Liver (tissue), 10 donors: ENCODE measurements at places on chromosomes 16 and 17.
A peak's percentile ranks its signal among the peaks of the same experiment; 100 is the strongest.

GRCh38 chr16:5678371-5678770 is 580.8 kb upstream of the EEF2KMT start:
- H3K4me1 ChIP-seq, result no peaks in the 10 kb centered on the region
- H3K27ac ChIP-seq, result no peak overlapping the region

GRCh38 chr16:85639529-85640253 is 26.6 kb downstream of the GSE1 start:
- DNase-seq, result no peak
- no peak overlapping the region for H3K27ac ChIP-seq
- peaks cover 42% of the 10 kb centered on the region for H3K4me1 ChIP-seq
- H3K36me3 ChIP-seq, result no peaks in the 10 kb centered on the region
- no peak overlapping the region for H3K4me3 ChIP-seq

DNA sequence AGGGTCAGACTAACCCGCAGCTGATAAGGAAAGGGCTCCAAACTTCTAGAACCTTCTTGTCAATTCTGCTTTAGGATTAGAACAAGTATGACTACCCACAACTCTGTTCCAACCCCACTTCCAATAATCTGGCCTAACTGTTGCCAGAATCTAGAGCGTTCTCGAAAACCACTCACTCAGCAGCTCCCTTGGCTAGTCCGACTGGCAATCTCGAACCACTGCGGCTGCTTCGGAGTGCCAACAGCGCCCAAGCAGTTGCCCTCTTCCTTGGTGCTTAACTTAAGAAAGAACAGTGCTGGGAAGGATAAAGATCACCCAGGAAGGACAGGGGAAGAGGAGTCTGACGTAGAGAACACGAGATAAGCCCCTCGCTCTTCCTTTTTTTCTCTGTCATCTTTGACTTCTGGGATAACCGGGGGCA is 818 bp downstream of the DNAJC7 start:
- no peaks in the 10 kb centered on the region for H3K27me3 ChIP-seq
- H3K4me3 ChIP-seq, result peak overlapping the region; percentile 77
- no peak for DNase-seq
- no peaks in the 10 kb centered on the region for H3K4me1 ChIP-seq

DNA sequence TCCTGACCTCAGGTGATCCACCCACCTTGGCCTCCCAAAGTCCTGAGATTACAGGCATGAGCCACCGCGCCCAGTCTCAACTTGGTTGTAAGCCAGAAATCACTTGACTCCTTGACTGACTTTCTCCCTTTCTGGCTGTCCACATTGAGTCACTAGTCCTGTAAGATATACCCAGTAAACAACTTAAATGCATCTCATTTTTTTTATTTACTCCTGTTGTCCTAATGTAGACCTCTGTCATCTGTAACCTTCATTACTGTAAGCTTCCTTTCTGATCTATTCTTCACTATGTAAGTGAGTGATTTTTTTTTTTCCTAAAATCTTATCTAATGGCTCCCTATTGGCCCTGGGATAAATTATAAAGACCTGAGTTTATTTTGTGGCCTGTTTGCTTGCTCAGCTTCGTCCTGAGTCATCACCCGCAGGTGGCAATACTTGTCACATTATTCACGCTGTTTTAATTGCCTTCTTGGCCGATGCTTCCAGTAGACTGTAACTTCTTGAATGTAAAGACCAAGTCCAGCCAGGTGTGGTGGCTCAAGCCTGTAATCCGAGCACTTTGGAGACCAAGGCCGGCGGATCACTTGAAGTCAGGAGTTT is 41.0 kb downstream of the PAFAH1B1 start:
- DNase-seq, result no peak
- H3K27me3 ChIP-seq, result no peaks in the 10 kb centered on the region
- no peak overlapping the region for H3K4me3 ChIP-seq
- no peaks in the 10 kb centered on the region for H3K4me1 ChIP-seq
- H3K27ac ChIP-seq, result no peak overlapping the region

DNA sequence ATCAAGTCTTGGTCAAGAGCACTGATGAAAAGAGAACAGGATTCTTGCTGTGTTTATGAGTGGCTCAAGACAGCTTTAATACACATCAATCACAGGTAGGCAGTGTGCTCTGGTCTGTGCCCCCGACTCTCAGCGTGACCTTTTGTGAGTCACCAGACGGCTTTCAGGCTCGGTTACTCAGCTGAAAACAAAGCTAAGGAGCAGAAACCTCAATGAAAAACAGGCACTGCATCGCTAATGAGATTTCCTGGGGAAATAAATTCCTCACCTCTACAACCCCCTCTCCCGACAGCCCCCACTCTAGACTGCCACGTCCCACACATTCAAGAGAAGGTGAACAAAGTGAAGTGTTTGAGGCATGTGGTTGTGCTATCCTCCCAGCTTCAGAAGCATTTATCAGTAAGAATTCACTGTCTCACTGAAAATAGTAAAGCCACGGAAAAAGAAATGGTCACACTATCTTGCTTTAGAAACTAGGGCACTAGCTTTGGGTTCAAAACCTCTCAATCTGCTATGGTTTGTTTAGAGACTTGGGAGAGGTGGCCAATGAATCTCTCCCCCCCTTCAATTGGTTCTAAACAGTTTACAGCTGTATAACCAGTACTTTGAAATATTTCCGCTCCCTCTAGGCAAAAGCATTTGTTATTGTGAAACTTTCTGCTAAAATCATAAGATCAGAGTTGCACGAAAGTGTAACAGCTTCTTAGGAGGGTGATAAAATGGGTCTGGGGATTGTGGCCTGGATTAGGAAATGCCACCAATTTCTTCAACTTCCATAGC is 199.5 kb upstream of the PMFBP1 start:
- H3K4me3 ChIP-seq, result no peak overlapping the region
- DNase-seq, result no peak
- no peaks in the 10 kb centered on the region for H3K27me3 ChIP-seq
- H3K27ac ChIP-seq, result no peak overlapping the region

GRCh38 chr16:89738538-89739317 is 17.4 kb downstream of the ZNF276 start:
- no peak overlapping the region for H3K4me3 ChIP-seq
- H3K27ac ChIP-seq, result no peak overlapping the region
- no peaks in the 10 kb centered on the region for H3K4me1 ChIP-seq
- no peaks in the 10 kb centered on the region for H3K27me3 ChIP-seq

- H3K4me3 ChIP-seq, result no peak overlapping the region
- H3K4me1 ChIP-seq, result no peaks in the 10 kb centered on the region
- H3K27me3 ChIP-seq, result no peaks in the 10 kb centered on the region
- no peaks in the 10 kb centered on the region for H3K36me3 ChIP-seq
- H3K27ac ChIP-seq, result no peak overlapping the region
These were observed 141.6 kb downstream of the CDRT15L2 start for GRCh38 chr17:20721171-20721570.

- H3K36me3 ChIP-seq, result no peaks in the 10 kb centered on the region
- DNase-seq, result peak; percentile 47
- no peaks in the 10 kb centered on the region for H3K27me3 ChIP-seq
- peak overlapping the region; percentile 43 for H3K4me3 ChIP-seq
- peaks cover 25% of the 10 kb centered on the region for H3K4me1 ChIP-seq
- peak overlapping the region; percentile 5 for H3K27ac ChIP-seq
These were observed 1.0 kb downstream of the ST3GAL2 start for GRCh38 chr16:70437582-70438557.

GRCh38 chr16:88920618-88921590 is 54.4 kb upstream of the PABPN1L start:
- H3K4me1 ChIP-seq, result no peaks in the 10 kb centered on the region
- no peaks in the 10 kb centered on the region for H3K27me3 ChIP-seq
- no peak overlapping the region for H3K4me3 ChIP-seq
- no peaks in the 10 kb centered on the region for H3K36me3 ChIP-seq

- H3K27ac ChIP-seq, result no peak within 1 kb of the TSS
- H3K27me3 ChIP-seq, result no peaks in the 10 kb centered on the region
- peak; percentile 64 for DNase-seq
These were observed at the start of gene PRR29 for GRCh38 chr17:63998050-63998720. PRR29 (plus strand) TSS chr17:63998351; CDS start chr17:63998365, 14 bp downstream.

GRCh38 chr16:85978291-85978775 is 79.4 kb downstream of the IRF8 start:
- H3K27ac ChIP-seq, result no peak overlapping the region
- DNase-seq, result no peak
- no peaks in the 10 kb centered on the region for H3K36me3 ChIP-seq
- H3K27me3 ChIP-seq, result no peaks in the 10 kb centered on the region
- H3K4me1 ChIP-seq, result peaks cover 17% of the 10 kb centered on the region
- H3K4me3 ChIP-seq, result no peak overlapping the region

DNA sequence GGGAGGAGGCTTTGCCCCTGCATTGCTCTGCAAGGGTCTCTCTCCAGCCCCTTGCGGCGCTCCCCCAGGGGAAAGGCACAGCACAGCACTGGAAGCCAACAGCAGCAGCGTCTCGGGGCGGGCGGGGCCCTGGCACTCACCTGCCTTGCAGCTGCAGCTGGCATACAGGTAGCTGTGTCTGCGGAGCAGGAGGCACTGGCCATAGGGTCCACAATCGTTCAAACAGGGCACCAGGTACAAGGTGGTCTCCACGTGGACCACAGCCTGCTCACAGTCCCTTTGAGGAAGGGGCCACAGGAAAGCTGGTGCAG is 4.2 kb upstream of the MRPL28 start:
- no peak overlapping the region for H3K4me3 ChIP-seq
- no peaks in the 10 kb centered on the region for H3K27me3 ChIP-seq
- H3K27ac ChIP-seq, result no peak overlapping the region
- no peak for DNase-seq

DNA sequence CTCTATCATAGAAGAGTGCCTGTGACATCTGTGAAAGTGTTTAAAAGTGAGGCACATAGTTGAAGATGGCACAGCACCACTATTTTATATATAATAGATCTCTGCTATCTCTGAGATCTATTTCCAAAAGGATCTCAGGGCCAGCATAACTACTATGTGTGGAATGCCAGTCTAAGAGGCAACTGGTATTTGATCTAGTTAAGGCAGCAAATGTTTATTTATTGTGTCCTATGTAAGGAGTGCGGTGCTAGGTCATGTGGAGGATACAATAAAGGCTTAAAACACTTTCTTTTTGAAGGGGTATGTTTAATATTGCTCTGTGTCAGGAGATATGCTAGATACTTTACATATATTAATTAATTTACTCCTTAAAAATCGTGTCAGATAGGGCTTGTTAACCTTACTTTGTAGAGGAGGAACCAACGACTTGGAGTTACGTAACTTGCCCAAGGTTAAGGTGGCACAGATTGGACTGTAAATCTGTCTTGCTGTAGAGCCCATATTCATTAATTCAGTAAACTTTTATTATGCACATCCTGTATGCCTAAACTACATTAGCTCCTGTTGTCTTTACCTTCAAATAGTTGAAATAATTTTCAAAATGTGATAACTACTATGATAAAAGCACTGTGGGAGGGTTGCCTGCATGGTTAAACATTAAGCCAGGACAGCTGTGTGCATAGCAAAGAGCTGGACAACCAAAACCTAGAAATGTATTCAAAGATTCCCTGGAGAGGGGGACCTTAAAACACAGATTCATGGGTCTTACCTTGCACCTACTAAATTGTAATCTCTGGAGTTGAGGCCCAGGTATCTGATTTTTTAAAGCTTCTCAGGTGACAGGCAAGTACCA is 83.3 kb downstream of the NLK start:
- DNase-seq, result no peak
- H3K4me3 ChIP-seq, result no peak overlapping the region

- peaks cover 8% of the 10 kb centered on the region for H3K36me3 ChIP-seq
- DNase-seq, result no peak
- H3K4me1 ChIP-seq, result no peaks in the 10 kb centered on the region
- H3K4me3 ChIP-seq, result no peak overlapping the region
- H3K27me3 ChIP-seq, result no peaks in the 10 kb centered on the region
These were observed 17.8 kb upstream of the ITGAE start for GRCh38 chr17:3818786-3819185.

- peak; percentile 80 for DNase-seq
- no peaks in the 10 kb centered on the region for H3K4me1 ChIP-seq
- H3K27me3 ChIP-seq, result no peaks in the 10 kb centered on the region
These were observed 28.4 kb upstream of the TMC5 start for GRCh38 chr16:19389246-19389645.

DNA sequence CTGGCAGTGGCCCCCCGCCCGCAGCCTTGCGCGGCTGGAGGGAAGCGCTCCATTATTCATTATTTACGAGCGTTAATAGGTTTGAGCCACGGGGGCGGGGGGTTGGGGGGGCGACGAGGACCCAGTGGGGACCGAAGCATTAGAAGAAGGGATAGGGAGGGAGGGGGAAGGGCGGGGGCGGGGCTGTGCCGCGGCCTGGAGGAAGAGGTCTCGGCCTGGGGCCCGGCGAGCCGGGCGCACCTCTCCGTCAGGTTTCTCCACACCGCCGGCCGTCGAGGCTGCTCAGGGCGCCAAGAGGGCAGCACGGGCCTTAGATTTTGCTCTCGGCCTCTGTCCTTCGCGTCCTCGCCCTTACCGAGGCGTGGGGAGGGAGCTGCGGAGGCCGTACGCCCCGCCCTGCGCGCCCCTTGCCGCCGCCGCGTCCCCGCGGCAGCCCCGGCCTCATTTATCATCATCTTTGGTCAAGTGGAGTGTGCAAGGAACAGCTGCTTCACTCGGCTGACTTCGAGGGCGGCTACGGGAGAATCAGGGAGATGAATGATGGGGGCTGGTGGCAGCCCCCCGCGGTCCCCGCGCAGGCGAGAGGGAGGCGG is 54.2 kb downstream of the SREBF1 start:
- H3K27ac ChIP-seq, result peak overlapping the region; percentile 64
- H3K36me3 ChIP-seq, result no peaks in the 10 kb centered on the region
- H3K4me1 ChIP-seq, result peaks cover 49% of the 10 kb centered on the region
- DNase-seq, result no peak

- no peak overlapping the region for H3K4me3 ChIP-seq
- H3K4me1 ChIP-seq, result peaks cover 3% of the 10 kb centered on the region
- no peaks in the 10 kb centered on the region for H3K36me3 ChIP-seq
- no peaks in the 10 kb centered on the region for H3K27me3 ChIP-seq
- H3K27ac ChIP-seq, result peak overlapping the region; percentile 35
These were observed 874 bp downstream of the CMTM3 start for GRCh38 chr16:66605177-66605978.

- H3K4me3 ChIP-seq, result no peak overlapping the region
- peaks cover 3% of the 10 kb centered on the region for H3K27me3 ChIP-seq
- DNase-seq, result no peak
- H3K27ac ChIP-seq, result no peak overlapping the region
- H3K4me1 ChIP-seq, result no peaks in the 10 kb centered on the region
These were observed 22.7 kb upstream of the CD300E start for GRCh38 chr17:74646231-74646630.

GRCh38 chr17:40113907-40114245 is 7.9 kb upstream of the MSL1 start:
- H3K4me1 ChIP-seq, result peaks cover 62% of the 10 kb centered on the region
- no peaks in the 10 kb centered on the region for H3K27me3 ChIP-seq
- peak overlapping the region; percentile 86 for H3K27ac ChIP-seq
- H3K36me3 ChIP-seq, result no peaks in the 10 kb centered on the region

GRCh38 chr16:53629151-53629550 is 74.5 kb downstream of the RPGRIP1L start:
- H3K4me3 ChIP-seq, result no peak overlapping the region
- no peak for DNase-seq
- no peaks in the 10 kb centered on the region for H3K4me1 ChIP-seq

DNA sequence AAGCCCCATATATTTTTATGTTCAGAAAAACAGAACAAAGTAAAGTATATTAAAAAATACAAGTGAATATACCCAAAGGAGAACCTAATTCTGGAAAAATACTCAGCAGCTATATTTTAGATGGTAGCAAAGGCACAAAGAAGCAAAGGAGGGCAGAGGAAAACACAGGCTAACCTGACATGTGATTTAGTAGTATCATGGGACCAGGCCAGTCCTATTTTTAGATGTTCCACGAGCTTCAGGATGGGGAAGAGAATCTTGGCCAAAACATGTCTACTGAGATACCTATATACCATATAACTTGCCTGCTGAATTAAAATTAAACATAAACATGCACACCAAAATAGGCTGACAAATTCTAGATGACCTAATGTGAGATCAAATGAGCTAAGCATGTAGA is 32.9 kb downstream of the SMYD4 start:
- H3K27me3 ChIP-seq, result no peaks in the 10 kb centered on the region
- no peak for DNase-seq
- H3K36me3 ChIP-seq, result peaks cover 7% of the 10 kb centered on the region
- H3K4me1 ChIP-seq, result peaks cover 6% of the 10 kb centered on the region
